Right cardiac atrium (tissue), 5 donors: ENCODE measurements at places on chromosomes 4 and X. TPM values are rescaled to one million over a fixed set of nuclear protein-coding genes. Genes with fewer than 3 reads are reported as not detected.

GRCh38 chr4:14023896-14024295, 396.4 kb upstream of the BOD1L1 start:
- no peak for DNase-seq

GRCh38 chr4:40350627-40351227, 15.6 kb downstream of the CHRNA9 start:
- DNase-seq: no peak

DNA sequence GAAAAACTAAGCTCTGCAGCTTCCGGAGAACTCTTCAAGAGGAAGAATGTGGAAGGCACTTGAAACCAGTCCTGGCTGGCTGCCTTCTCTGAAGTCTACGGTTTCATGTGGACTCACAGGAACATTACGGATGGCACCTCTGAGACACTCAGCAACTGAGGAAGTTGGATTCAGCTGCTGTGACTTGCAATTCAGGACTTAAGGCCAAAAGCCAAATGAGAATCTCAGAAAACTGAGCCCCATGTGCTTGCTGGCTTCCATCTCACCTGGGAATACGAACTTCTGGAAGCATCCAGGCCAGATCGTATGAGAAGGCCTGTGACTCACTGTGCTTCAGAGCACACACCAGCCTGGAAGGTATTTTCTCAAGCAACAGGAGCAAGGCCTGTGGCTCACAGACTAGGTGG, 107.8 kb upstream of the GPC4 start:
- no peak for DNase-seq

- no peak for DNase-seq
These were observed 25.0 kb upstream of the GJB1 start for GRCh38 chrX:71198066-71198465.

- no peak for DNase-seq
These were observed 332.5 kb downstream of the PDGFC start for GRCh38 chr4:156638925-156639605.

Gene GLOD5
- total RNA-seq: not detected

DNA sequence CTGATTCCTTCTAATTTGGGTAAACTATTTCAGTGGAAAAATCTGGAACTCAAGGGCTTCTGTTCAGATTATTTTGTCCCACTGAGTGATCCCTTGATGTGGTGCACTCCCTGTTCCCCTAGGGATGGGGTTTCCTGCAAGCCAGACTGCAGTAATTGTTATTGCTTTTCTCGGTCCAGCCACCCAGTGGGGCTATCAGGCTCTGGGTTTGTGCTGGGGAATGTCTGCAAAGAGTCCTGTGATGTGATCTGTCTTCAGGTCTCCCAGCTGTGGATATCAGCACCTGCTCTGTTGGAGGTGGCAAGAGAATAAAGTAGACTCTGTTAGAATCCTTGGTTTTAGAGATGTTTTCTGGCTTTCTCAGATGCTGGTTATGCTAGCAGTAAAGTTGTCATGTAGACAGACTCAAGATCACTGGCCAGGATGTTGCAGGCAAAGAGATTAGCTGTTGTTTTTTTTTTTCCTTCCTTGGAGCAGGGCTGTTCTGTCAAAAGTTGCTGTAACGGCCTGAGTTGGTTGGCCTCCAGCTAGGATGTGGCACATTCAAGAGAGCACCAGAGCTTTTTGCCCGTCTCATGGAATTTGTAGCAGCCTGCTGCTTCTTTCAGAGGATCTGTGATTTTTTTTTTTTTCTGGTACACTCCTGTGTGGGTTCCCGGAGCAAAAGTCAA, 1314.0 kb downstream of the PCDH19 start:
- DNase-seq: no peak

GRCh38 chr4:188778905-188779304, 639.7 kb downstream of the TRIML1 start:
- DNase-seq: no peak

DNA sequence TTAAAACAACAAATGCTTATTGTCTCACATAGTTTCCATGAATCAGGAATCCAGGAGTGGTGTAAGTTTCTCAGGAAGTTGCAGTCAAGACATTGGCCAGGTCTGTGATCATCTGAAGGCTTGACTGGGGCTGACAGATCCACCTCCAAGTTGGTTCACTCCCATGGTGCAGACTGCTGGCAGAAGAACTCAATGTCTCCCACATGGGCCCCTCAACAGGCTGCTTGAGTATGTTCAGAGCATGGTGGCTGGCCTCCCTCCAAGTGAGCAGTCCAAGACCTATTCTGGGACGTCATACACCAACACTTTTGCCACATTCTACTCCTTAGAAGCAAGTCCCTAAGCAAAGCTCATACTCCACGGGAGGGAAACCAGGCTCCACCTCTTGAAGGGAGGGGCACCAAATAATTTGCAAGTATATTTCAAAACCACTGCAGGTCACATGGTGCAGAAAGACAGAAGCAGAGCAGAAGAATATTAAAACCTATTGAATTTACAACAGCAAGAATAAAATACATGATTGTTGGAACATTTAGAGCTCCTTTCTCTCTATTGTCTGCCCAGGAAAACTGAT, 35.3 kb downstream of the LGI2 start:
- no peak for DNase-seq

DNA sequence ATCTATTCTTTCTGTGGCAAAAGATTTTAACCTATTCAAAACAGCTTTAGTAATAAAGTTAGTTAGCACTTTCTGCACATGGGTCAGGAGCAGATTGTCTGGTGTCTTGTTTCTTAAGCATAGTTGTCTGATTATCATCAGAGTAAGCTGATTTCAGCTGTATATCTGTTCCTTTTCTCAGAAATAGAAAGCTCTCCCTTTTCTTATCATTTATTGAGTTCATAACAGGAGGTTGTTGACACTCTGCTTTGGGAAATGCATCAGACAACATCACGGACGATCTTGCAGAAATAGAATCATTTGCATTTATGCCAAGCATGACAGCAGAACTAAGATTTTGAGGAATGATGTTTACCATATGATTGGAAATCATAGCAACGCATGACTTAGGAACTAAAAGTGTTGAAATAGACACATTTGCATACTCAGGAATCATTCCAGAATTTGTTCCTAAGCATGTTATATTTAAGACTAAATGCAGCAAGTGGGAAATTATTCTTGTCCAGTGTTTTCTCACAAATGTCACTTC, 66.7 kb downstream of the RBMX2 start:
- no peak for DNase-seq

Gene NOX1
- not detected for total RNA-seq

Gene BTK
- 3.6 TPM for total RNA-seq

DNA sequence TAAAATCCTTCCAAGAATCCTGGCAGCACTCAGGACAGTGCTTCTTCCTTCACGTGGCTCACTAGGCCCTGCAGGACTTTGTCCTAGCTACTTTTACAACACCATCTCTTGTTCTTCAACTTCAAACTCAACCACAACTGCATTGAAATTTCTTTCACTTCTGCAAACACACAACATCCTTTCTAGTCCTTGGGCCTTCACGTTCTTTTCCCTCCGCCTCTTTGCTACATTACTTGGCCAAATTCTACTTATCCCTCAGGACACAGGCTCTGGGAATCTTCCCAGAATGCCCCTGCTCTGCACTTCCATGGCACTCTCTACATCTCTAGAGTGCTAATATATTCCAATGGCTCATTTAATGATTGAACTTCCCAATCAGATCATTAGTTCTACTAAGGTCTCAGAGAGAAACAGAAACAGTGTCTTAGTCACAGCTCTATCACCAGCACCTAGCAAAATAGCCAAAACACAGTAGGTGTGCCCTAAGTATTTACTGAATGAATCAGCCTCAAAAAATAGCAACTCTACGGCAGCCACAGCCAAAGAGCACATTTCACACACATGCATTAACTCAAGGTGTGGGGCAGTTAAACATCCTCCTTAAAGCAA, 73.3 kb downstream of the MANBA start:
- no peak for DNase-seq

Gene CTPS2
- total RNA-seq: 6.1 TPM

- DNase-seq: no peak
These were observed 258.8 kb downstream of the ARHGAP24 start for GRCh38 chr4:85733798-85734197.

DNA sequence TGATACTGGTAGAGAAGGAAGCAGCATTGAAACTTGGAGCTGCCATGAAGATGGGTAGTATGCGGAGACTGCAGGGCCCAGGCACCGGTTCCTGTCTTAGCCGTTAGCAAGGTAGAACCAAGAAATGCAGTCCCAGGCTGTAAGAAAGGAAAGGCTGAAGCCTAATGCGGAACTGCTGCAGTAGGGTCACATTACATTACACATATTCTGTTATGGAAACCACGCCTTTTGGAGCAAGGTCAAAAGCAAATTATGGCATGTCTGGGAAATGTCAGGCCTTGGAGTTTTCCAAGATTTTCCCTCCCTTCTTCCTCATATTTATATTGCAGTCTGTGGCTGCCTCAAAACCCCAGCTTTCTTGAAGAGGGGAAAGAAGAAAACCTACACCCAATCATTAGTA, 204.8 kb upstream of the RASGEF1B start:
- no peak for DNase-seq

GRCh38 chr4:24768604-24769003, 26.8 kb upstream of the SOD3 start:
- no peak for DNase-seq

- no peak for DNase-seq
These were observed 25.4 kb downstream of the SEC31A start for GRCh38 chr4:82865592-82865991.

Gene DRD5
- not detected for total RNA-seq

DNA sequence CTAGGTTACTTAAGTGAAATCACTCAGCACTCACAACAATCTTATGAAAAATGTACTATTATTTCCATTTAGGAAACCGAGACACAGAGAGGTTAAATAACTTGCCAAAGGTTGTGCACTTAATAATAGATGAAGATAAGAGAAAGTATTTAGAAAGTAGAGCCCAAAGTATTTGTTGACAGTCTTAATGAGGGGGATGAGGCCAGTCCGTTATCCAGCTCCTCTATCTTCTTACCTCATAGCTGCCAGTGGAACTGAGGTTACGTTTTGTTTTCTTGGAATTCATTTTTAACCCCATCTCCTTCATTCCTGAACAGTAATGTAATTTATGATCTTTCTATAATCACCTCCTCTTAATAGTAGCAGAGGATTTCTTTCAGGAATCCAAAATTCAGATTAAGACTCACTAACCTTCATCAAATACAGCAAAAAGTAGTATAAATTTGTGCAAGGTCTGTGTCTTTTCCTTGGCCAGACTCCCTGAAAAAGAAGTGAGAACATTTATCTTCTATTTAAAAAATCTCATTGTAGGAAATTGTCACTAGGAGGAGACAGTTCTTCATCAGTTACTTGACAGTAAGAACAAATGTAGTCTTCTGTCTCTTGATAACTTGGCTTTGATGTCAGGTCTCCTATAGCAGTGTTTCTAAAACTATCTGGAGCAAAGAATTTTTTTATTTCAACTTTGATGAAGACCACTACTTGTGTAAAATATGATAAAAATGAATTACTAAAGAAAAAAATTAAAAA, 35.5 kb downstream of the F8 start:
- DNase-seq: no peak

DNA sequence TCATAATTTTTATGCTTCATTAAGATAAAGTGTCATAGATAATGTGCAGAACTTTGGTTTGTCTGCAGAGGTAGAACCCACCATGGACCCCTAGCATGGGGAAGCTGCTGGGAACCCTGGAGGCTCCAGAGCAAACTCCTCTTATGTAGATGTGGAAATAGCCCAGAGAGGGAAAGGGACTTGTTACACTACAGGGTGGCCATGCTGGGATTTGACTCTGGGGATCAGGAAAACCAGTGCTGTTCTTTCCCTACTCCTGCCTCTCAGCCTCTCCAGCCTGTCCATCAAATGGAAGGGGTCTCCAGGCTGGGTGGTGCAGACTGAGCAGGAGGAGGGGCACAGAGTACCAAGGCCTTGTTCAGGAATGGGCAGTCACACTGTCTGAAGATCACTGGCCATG, 54.2 kb downstream of the MSX1 start:
- no peak for DNase-seq

Gene XAGE1A
- not detected for total RNA-seq

- DNase-seq: no peak
These were observed 108.0 kb downstream of the SLIT2 start for GRCh38 chr4:20359692-20360091.

DNA sequence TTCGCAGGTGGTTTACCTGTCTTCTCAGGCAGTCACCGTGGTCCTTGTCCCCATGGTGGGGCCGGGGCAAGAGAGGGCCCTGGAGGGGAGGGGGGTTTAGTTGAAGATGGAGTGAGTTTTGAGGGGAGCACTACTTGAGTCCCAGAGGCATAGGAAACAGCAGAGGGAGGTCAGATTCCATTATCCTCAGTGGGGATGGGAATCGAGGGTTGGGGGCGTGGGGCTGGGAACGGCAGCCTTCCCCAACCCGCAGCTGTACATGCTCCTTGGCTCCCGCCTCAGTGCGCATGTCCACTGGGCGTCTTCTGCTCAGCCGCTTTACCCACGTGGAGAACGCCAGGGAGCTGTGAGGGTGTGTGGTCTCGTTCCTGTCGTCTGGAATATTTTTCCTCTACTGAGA, at the start of gene GAGE10:
GAGE10 (plus strand) TSS at position 301 of the 400 bp plus-strand sequence. CDS start 1,214 bp downstream, outside the sequence.
- DNase-seq: no peak

GRCh38 chr4:152735906-152736305, 43.6 kb downstream of the TIGD4 start:
- no peak for DNase-seq

Gene MUC7
- not detected for total RNA-seq

Gene FAM184B
- not detected for total RNA-seq

DNA sequence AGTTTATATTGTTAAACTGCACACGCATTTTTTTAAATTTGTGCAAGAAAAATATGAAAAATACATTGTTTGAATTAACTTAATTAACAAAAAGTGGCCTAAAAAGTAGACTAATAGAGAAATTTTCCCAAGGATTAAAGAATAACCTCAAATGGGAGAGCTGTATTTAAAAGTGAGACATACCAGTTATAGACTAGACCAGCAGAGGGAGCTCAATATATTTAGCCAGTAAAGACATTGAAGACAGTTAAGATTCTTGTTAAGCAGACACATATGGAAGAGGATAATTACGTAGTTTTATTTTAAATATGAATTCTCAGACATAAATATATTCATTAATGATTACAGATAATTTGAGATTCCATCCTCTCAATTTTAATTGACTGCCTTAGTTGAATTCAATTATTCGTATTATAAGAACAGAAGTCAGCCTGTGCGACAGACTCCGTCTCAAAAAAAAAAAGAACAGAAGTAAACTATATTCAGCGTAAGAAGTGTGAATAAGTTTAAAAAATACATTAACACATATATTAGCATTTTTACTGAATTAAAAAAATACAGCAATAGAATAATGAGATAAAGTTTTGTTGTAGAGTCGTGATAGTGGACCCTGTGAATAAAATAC, 64.8 kb downstream of the GLRA3 start:
- DNase-seq: no peak

GRCh38 chrX:69287095-69287494, 121.8 kb upstream of the PJA1 start:
- DNase-seq: no peak

Gene NEXMIF
- 0.31 TPM for total RNA-seq

Gene TRIM2
- 28.4 TPM for total RNA-seq

Gene VCX
- not detected for total RNA-seq

- DNase-seq: no peak
These were observed 77.6 kb upstream of the ETNPPL start for GRCh38 chr4:108840426-108840975.

- DNase-seq: peak; percentile 30
These were observed 523.8 kb upstream of the CPEB2 start for GRCh38 chr4:14478504-14478903.
